Daoy (cell line): ENCODE measurements at places on chromosomes 1 and 21. TPM values are rescaled to one million over a fixed set of nuclear protein-coding genes. Genes with fewer than 3 reads are reported as not detected.
A peak's percentile ranks its signal among the peaks of the same experiment; 100 is the strongest.

DNA sequence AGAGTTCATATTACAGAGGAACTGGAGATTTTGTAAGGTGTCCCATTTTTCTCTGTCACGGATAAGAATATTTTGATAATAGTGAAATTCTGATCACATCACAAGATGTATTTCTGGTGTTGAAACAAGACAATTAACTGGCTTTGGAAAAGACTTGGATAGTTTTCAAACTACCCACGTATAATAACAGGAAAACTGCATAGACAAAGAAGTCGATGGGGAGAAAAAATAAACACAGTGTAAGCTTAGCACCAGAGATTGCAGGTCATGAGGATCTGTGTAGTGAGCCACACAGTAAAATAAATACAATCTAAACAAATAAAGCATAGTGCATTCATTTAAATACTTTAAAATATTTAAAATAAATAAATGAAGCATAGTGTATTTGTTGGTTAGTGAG lies 452.3 kb upstream of the ADAMTS5 start:
- no peak for DNase-seq

Gene LIN28A
- 0.86 TPM in 1 of 2 replicates, not detected in the other for total RNA-seq

Gene SLC22A15
- 1.4 and 7.0 TPM in 2 replicates for total RNA-seq

- no peak for DNase-seq
Observed at GRCh38 chr1:209103092-209103491, 480.4 kb upstream of the CAMK1G start.

Gene POU3F1
- total RNA-seq: 1.1 and 3.7 TPM in 2 replicates

GRCh38 chr1:94592571-94592920 lies 51.0 kb upstream of the F3 start:
- no peak for DNase-seq

Gene ZSWIM5
- total RNA-seq: 1.4 and 1.8 TPM in 2 replicates

Gene CEP104
- total RNA-seq: 16.5 and 19.3 TPM in 2 replicates

DNA sequence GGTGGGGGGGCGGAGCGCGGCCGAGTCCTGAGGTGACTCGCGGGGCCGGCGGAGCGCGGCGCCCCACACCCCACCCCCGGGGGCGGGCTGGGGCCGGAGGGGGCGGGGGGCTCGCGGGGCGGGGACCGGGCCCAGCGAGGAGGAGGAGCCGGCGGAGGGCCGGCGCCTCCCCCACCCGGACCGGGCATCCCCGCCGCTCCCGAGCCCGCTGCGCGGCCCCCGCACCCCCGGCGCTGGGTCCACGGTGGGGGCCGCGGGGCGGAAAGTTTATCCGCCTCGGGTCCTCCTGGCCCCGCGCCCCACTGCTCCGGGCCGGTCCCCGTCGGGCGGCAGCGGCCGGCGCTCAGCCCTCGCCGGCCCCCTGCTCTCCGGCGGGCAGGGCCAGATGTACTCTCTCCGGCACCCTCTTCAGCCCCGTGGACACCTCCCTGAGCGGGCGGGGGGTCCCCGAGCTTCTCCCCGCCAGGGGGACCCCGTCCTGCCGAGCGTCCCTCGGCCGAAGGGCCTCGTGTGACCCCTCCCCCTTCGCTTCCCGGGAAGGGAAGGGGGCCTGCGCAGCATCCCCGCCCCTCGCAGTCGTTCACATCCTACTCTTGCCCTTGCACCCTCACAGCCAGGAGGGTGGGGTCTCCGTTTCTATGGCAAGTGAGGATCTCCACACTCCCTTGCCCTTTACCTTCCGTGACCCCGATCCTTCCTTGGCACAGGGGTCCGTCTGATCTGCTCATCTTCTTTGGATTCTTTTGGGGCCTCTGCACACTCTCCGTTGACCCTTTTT lies 663 bp downstream of the CAMTA1 start:
- DNase-seq: peak; percentile 40

DNA sequence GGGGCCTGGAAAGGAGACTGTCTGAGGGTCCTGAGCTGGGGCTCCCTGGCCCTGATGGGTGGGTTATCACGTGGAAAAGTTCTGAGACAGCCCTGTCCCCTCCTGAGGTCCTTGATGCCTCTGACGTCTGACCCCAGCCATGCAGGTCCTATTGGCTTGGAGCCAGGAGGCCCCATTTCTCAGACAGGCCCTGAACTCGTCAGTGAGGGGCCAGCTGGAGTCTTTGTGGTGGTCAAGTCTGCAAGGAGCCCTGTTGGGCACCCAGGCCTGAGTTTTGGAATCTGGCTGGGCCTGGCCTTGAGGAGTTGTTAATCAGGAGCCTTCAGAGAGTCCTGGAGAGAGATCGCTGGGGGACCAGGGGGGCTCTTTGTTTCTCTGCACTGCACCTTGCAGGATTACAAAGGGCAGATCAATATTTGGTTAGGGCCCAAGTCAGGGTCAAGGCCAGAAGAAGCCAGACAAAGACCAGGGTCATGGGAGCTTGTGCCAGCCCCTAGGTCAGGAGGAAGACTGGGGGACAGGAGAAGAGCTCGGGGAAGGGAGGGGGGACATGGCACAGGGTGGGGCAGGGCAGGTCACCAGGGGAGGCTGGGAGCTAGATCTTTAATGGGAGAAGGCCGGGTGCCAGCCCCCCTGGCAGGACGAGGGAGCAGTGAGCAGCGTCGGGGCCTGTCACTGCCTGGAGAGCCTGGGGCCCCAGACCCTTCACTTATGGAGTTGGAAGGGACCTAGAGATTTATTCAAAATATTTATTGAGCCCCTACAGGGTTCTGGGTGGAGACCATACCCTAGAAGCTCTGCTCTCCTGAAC lies 83.2 kb downstream of the PTPRU start:
- no peak for DNase-seq

- DNase-seq: no peak
Observed at GRCh38 chr21:29296446-29296845, 2.3 kb upstream of the BACH1 start.

- no peak for DNase-seq
Observed at GRCh38 chr1:23589585-23589986, 30.3 kb upstream of the ID3 start.

- DNase-seq: peak; percentile 8
Observed at GRCh38 chr1:238139713-238140112, 249.0 kb upstream of the ZP4 start.

GRCh38 chr1:16101623-16102022 lies 28.2 kb upstream of the FAM131C start:
- DNase-seq: no peak

- DNase-seq: peak; percentile 37
Observed at GRCh38 chr1:101260556-101261350, 23.9 kb downstream of the S1PR1 start.

Gene DNASE2B
- total RNA-seq: not detected in 2 replicates

Gene MRPL55
- 88.6 and 137 TPM in 2 replicates for total RNA-seq

- DNase-seq: no peak
Observed at GRCh38 chr1:150194381-150195031, 41.4 kb downstream of the ANP32E start.
